ENCODE measurements at places on chromosomes 5 and 9.

- DNase-seq: no peak
Measured at GRCh38 chr5:35644543-35644942, 26.9 kb downstream of the SPEF2 start.

DNA sequence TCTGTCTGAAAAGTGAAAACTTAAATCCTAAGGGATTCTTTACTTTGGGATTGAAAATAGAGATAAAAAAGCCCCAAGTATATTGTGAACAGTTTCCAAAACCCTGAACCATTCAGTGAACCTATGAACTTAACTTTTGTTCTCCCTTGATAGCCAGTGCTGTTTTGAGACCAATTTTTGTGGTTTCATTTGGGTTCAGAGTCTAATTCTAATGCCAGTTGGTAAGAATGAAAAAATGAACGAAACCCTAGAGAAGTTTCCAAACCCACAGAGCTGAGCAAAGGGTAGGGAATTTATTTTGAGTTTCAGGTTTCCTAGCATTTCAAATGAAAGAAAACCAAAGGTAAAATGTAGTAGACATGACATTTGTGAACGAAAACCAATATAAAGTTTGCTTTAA lies 1366.8 kb downstream of the EFNA5 start:
- no peak for DNase-seq

DNA sequence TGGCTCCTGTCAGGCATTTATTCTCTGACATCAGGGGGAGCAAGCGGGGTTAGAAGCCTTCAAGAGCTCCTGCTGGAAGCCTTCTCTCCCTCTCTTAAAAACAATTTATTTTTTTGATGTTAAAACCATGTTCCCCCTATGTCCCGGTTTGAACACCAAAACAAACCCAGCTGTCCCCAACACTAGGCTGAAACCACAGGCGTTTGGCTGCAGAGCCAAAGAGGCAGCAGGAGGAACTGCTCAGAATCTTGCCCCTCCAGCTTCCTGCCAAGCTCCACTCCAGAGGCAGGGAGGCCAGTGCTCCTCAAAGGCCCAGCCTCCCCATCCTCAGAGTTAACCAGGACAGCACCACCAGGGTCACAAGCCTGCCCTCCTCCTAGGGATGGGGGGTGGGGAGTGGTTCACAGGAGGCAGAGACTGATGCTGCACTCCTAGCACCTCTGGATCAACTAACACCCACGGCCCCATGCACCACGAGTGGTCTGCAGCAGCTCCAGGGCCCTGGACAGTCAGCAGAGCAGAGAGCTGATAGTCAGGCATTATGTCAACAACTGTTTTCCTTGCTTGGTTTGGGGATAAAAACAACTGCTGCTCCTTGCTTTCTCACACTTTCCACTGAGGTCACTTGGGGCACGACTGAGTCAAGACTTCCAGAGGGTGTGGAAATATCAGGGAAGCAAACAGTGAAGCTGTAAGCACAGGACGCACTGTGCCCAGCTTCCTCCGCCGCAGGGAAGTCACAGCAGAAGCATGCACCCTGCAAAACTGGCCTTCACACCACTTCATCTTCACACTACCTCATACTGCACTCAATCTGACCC lies 96.5 kb upstream of the ADRA1B start:
- DNase-seq: peak; percentile 87

- no peak for DNase-seq
Measured at GRCh38 chr5:172608773-172609172, 32.3 kb upstream of the NEURL1B start.

DNA sequence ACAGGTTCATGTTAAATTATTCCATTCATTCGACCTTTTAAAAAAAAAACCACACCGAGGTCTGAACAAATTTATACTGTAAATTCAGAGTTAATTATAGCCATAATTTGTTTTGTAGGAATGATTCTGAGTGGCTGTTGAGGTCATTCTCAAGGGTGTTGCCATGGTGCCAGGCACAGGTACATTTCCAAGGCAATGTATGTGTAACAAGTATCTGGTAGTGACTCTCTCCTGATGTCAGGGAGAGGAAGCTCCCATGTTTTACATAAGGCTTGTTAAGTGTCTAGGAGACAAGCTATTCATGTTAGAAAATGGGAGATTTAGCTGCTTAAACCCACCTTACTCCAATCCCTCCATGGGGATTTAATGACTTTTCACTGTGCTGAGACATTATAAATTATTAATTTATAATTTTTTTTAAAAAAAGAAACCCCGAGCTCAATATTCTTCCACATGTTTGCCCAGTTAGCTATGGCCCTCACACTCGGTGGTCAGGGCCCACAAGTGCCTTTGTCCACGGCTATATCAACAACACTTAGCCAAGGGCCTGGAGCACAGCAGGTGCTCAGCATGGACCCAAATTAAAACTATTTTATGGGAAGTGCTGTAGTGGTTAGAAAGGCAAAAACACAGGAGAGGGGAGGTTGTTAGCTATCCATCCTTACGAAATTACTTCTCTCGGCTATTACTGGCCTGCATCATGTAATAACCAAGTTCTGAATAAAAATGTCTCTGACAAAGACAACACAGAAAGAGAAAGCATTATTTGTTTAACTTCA lies 154.6 kb upstream of the GNA14 start:
- no peak for DNase-seq

DNA sequence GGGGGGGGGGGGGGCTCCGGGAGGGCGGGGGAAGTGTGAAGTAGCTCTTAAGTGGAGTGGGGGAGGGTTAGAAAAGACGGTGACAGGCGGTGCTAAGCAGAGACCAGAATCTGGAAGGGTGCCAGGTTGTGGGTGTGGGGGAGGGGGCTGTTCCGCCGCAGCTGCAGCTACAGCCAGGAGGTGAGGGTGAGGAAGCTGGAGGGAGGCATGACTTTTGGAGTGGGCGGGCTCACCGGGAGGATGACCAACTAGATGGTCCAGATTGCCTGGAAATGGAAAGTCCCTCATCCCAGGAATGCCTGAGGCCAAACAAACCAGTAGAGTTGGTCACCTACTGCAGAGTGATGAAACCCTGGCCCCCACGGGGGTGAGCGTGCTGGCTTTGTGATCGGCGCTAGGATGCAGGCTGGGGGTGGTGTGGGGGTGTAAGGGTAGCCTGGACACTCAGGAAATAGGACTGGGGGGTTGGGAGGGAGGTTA lies 158.1 kb upstream of the SHB start:
- no peak for DNase-seq

- no peak for DNase-seq
Measured at GRCh38 chr9:136793086-136793946, 2.2 kb downstream of the TMEM141 start.

GRCh38 chr9:91771027-91771426 lies 179.0 kb downstream of the ROR2 start:
- no peak for DNase-seq

GRCh38 chr9:103188781-103189350 lies 193.7 kb downstream of the CYLC2 start:
- DNase-seq: no peak

- DNase-seq: no peak
Measured at GRCh38 chr5:89081360-89081759, 198.4 kb upstream of the MEF2C start.

- no peak for DNase-seq
Measured at GRCh38 chr9:116099821-116100220, 53.8 kb upstream of the PAPPA start.

DNA sequence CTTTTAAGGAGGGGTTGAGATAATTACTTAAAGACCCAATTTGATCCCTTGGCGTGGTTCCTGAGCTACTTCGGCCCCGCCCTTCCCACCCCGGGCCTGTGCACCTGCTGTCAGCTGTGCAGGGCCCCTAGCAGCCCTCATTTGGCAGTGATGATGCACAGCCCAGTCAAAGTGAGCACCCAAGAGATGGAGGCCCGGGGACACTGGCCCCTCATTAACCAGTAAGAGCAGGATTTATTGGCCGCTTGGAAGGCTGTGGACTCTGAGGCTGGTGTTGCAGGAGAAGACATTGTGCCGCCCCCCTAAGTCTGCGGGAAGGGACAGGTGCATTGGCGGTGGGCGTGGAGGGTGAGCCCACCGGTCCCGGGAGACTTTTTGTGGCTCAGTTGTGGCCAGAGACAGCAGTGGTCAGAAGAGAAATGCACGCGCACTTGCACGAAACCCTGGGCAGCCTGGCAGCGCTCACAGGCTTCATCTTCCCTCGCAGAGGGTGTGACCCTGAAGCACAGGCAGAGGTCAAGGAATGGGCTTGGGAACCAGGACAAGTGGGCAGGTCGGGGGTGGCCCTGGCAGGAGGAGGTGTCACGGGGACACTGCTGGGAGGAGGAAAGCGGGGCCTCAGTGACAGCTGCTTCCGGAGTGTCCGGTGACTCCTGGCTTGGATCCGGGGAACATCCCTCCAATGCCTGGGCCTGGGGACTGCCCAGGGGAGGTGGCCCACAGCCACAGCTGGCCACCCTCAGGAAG lies 74.0 kb upstream of the RXRA start:
- DNase-seq: no peak

DNA sequence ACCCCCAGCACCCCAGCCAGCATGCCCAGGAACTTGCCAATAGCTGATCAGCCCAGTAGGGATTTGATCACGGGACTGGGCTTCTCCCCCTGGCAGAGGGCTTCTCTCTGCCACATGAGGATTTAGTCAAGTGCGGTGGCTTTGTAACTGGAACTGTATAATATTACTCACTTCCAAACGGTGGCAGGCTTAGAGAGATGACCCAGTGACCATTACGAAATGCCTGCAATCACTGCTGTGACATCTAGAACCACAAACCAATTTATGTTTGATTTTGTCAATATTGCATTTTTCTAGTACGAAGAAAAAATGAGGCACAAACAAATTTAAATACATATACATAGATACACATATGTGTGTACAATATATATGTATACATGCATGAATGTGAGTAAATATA lies 192.1 kb downstream of the ERCC6L2 start:
- no peak for DNase-seq

DNA sequence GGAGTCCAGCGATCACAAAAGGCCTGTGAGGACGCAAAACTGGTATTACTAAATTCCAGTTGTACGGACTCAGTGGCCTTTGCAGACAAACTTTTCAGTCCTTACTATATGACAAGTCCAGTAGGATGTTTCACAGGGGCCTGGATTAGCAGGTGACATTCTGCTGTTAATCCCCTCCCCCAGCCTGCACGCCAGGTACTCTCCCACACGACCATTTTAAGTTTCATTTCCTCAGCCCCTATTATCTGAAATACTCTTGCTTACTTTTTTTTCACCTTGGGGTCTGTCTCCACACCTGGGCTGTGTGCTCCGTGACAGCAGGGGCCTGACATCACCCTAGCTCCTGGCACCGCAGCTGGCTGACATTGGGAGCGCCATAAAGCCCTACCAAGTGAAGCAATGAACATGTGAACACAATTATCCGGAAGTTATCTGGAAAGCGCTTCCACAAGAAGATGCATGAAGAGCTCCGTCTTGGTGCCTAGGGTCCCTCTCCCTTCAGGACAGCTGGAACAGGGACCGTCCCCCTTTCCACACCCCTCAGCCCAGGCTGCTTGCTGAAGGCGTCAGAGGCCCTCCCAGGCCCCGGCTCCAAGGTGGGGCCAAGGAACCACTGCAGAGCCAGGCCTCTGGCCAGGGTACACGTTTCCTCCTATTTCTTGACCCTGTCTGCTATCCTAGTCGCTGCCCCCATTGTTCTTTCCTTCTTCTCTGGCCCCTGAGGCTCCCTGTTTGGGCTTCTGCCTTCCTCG lies 39.7 kb upstream of the ZNF622 start:
- no peak for DNase-seq

DNA sequence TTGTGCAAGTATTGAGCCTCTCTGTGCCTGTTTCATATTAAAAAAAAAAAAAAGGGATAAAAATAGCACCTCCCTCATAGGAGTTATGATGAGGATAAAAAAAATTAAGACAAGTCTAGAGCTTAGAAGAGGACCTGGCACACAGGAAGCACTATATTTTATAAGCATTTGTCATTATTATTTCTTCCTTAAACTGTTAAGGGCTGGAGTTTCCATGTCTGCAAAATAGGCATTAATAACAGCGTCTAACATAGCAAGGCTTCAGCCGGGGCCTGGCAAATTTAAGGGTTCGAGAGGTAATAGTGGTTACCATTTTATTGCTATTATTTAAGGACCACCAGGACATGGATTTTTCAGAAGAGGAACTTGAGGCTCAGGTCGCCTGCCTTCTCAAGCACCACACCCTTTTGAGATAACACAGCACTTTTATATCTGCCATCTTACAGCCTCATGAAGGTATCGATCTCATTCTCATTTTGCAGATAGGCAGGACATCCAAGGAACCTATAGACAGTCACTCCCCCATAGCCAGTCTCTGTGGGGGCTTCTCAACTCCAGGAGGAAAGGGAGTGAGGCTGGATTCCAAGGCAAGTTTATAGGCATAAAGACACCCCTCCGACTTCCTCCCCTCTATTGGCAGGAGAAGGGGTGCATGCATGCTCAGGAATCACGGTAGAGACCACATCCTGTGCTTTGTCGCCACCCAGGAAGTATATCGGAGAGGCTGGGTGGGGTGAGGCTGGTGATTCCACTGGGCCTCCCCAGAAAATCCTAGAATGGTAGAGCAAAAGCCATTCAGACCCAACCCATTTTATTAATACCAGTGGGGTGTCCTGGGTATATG lies 2.4 kb downstream of the ANXA6 start:
- no peak for DNase-seq

GRCh38 chr5:16493261-16493660 lies 27.7 kb upstream of the ZNF622 start:
- no peak for DNase-seq

DNA sequence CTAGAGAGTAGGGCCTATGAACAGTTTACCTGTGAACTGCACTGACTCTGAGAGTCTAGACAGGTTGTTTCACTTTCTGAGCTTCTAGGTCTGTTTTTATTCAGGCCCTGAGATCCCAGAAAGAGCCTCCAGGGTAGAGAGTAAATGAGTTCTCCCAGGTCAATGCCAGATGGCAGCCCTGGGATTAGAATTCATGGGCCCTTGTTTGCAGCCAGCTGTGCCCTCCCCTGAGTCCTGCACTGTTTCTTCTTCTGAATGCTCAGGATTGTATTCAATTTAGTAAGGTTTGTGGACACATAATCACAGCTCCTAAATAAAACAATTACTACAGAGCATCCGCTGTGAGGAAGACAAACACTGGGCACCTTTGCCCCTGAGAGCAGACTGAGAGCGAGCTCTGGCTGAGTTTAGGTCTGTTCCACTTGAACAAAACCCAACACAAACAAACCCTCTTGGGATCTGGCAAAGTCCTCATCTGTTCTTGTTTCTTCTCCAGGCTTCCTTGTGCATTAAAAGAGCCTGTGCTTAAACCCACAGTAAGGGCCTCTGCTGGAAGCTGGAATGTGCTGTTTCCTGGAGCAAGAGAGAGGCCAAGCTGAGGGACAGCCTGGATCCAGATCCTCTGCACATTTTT lies 29.9 kb downstream of the FAM219A start:
- DNase-seq: no peak

DNA sequence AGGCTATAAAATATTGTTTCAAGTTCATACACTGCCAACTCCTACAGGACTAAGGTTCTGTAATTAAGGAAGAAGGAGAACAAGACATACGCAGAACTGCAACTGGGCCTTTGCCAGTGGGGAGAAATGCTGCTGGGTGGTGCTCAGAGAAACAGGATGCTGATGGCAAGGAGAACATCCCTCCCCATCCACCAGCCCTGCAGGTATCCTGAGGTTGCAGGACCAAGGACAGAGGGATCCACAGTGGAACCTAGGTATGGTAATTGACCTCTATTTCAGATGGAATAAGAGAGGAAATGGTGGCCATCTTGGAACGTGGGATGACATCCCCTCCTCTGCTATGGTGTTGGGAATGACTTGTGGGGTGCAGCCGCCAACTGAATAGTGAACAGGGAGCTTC lies 206.3 kb upstream of the S1PR3 start:
- peak; percentile 49 for DNase-seq

GRCh38 chr9:71795097-71795813 lies 26.9 kb upstream of the CEMIP2 start:
- no peak for DNase-seq

All from lower leg skin (tissue), 4 donors.